Mucosa of descending colon (tissue), 3 donors: ENCODE measurements at places on chromosomes 1 and 21. TPM values are rescaled to one million over a fixed set of nuclear protein-coding genes. Genes with fewer than 3 reads are reported as not detected.

- DNase-seq = no peak
Observed at GRCh38 chr1:97920276-97920831, 480 bp downstream of the DPYD start.

- DNase-seq = no peak
Observed at GRCh38 chr1:160427625-160428024, 27.3 kb downstream of the VANGL2 start.

GRCh38 chr21:39144191-39144590 lies 39.1 kb downstream of the PSMG1 start:
- DNase-seq = no peak

DNA sequence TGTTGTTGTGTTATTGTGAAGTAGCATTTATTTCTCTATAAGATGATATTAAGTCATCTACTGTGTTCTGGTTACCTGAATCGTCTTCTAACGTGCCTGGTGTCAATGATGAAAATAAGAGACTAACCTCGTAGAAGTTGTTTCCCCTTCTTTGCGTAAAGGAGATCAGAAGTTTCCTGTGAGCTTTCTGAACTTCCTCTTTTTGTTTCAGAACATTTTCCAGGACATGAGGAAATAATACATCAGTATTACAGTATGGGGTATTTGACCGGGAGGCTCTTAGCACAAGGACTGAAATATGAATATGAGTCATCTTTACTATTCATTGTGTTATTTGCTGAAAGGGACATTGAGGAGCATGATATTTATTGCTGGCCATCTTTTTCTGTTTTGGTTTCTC lies 1.3 kb downstream of the ST6GALNAC3 start:
- DNase-seq = no peak

Gene LRRC71
- not detected for total RNA-seq

- no peak for DNase-seq
Observed at GRCh38 chr1:199404976-199405375, 622.5 kb upstream of the NR5A2 start.
